ENCODE measurements at places on chromosomes 2 and 18.

GRCh38 chr18:5582076-5582475 is 38.3 kb upstream of the EPB41L3 start:
- no peak for DNase-seq

DNA sequence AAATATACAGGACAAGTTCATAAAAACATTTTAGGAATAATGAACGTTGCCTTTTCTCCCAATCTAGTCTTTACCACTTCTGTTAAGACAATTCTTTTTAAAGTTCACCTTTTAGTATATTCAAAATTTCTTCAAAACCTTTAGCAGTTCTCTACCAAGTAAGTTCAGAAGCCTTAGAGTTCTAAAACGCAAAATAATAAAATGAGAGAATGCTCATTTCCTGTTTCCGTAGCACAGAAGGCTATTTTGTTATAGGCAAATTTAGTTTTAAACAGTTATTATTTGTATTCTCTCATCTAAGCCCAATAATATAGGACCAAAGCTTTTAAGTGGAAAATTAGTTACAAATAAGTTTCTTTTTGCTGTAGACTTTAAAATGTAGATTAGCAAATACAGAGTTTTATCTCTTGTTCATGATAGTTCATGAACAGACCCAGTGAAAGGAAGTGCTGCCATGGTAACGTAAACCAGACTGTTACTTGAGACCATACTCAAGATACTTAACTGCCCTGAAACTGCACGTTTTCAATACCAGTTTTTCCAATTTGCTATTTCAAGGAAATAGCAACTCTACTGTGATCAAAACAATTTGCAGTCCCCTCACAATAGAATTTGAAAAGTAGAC is 173.1 kb upstream of the STON1 start:
- DNase-seq: no peak

DNA sequence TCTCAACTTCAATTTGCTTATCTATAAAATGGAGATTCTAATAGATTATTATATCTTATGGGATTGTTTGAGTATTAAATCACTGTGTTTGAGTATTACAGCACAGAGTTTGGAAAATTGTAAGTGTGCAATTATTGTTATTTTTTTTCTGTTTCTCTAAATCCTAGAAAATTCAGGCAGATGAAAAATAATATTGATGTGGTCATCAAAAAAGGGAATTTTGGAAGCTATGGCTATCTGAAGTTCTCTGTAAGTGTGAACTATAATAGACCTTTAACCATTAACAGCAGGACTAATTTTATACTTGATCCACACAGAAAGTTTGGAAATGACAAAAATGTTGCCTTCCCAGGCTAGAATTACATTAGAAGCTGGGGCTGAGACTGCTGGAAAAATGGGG is 393.2 kb downstream of the SUCLG1 start:
- no peak for DNase-seq

- no peak for DNase-seq
These were observed 42.1 kb downstream of the PGAP1 start for GRCh38 chr2:196884368-196884767.

GRCh38 chr2:11573418-11574175 is 39.8 kb downstream of the GREB1 start:
- DNase-seq: no peak

GRCh38 chr18:10928772-10929373 is 220.5 kb downstream of the PIEZO2 start:
- DNase-seq: peak; percentile 74

DNA sequence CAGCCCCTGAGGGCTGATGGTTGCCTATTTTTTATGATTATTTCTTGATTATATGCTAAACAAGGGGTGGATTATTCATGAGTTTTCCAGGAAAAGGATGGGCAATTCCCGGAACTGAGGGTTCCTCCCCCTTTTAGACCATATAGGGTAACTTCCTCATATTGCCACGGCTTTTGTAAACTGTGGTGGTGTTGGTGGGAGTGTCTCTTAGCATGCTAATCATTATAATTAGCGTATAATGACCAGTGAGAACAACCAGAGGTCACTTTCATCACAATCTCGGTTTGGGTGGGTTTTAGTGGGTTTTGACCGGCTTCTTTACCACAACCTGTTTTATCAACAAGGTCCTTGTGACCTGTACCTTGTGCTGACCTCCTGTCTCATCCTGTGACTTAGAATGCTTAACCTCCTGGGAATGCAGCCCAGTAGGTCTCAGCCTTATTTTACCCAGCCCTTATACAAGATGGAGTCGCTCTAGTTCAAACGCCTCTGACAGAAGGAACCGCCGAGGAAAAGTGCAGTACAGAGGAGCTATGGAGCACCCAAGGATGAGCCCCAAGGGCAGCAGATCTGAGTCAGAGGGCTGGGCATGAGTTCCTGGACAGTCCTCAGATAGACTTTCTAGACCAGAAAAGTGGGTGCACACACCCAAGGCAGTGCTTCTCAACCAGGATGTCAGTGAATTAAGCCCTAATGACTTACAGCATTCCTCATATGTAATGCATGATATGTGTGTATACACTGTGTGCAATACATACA is 37.1 kb upstream of the ASAP2 start:
- no peak for DNase-seq

- DNase-seq: no peak
These were observed 632.4 kb downstream of the NYAP2 start for GRCh38 chr2:226031647-226032501.

DNA sequence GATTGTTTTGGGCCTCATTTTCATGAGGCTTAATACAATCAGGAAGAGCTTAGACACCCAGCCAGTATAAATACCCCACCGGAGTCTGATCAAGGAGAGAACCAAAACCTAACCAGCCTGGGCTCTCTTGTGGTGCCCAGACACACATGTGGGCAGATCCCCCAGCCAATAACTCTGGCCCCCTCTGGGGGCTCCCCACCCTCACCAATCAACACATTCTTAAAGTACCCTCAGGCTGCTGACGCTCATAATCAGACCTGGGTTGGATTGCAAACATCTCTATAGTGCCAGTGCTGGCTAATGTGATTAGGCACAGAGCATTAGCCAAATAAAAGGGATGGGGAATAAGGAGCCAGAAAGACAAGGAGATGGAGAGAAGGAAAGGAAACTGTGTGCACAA is 329.6 kb downstream of the BCL11A start:
- no peak for DNase-seq

GRCh38 chr2:135744760-135745314 is 3.2 kb downstream of the UBXN4 start:
- peak; percentile 36 for DNase-seq

- DNase-seq: no peak
These were observed 61.6 kb upstream of the MSH6 start for GRCh38 chr2:47721296-47721695.

DNA sequence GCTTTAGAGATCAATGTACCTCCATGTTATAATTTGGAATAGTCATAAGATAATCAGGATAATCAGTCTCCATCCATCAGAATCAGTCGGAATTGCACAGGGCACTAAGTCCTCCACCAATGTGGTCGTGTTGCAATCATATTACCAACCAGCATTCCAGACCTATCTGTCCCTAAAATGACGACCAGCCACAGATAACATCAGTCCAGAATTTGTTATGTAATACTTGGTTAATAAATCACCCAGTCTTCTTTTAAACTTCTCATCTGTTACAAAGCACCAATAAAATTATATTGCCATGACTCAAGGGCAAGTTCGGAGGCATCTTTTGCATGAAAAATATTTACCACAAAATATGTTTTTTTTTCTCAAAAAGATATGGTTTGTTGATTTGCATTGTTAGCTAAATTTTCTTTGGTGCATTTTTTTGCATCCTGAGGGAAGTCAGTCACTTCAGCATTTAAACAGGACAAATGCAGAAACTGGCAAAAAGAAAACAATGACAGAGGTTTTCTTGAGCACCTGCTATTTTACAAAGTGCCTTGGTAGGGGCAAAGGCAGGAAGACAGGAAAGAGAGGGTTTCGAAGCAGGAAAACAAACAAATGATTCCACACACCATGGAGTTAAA is 29.3 kb downstream of the PIEZO2 start:
- no peak for DNase-seq

GRCh38 chr2:101173707-101174295 is 22.6 kb upstream of the TBC1D8 start:
- no peak for DNase-seq

- DNase-seq: peak; percentile 72
These were observed 31.2 kb upstream of the GALM start for GRCh38 chr2:38634684-38635083.

DNA sequence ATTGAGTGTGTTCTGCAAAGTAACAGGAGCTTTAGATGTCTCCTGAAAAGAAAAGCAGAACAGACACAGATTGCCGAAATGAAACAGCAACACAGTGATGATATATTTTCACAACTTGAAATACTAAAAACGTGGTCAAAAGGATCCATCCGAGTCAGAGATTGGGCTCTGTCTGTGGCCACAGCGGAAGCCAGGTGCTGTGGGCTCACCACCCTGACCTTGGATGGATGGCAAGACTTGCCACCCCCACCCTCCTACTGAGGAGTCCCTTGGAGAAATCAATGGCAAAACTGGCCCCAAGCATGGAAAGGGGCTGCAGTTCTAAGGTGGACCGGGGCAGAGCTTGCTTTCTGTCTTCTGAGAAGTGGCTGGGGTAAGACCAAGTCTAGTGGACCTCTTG is 31.4 kb upstream of the ACKR3 start:
- peak; percentile 21 for DNase-seq

DNA sequence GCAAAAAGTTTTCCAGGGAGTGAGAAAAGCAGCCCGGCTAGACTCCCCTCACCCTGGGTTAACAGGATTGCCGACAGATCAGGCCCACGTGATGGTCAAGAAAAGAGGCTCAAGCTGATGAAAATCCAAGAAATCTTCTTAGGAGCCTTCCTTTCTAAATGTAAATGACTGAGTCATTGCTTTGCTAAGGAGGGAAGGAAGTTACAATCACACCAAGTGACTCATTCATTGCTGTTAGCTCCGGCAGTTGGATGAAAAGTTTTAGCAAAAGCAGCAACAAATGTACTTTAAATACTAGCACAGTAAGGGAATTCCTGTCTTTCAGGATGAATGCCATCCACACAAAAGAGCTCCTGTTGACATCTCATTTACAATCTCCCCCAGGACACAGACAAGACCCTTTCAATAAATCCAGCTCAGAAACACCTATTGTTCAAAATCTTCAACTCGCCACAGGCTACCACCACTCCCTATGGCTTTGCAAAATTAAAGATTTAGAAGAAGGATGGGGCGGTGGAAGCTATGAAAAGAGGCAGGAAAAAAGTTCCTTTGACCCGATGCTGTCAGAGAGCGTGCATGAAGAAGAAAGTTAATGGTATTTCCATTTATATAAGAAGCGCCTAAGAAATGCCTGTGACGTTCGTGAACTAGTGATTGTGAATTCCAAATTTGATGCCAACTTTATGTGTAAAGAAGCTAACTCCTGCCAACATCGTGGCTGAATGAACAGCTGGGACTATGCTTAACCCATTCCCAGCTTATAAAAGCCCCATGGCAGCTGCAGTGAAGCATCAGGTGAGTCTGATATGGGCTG is 153.7 kb downstream of the TGIF1 start:
- no peak for DNase-seq

DNA sequence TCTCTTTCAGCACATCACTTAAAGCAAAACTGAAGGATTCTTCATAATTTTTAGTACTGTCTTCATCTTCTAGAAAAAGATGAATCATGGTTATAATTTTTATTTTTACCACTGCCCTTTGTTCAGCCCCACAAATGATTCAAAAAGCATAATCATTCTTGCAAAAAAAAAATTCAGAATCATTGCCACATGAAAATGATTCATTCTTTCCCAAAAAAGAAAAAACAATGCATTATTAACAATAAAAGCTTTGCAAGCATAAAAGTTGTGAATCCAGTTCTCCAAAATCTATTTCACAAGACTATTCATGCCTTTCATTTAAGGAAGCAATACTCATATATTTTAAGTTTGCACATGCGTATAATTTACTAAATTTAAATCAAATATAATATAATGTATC is 204.8 kb downstream of the RBM43 start:
- DNase-seq: no peak

GRCh38 chr18:70384181-70384790 is 95.4 kb downstream of the SOCS6 start:
- no peak for DNase-seq

DNA sequence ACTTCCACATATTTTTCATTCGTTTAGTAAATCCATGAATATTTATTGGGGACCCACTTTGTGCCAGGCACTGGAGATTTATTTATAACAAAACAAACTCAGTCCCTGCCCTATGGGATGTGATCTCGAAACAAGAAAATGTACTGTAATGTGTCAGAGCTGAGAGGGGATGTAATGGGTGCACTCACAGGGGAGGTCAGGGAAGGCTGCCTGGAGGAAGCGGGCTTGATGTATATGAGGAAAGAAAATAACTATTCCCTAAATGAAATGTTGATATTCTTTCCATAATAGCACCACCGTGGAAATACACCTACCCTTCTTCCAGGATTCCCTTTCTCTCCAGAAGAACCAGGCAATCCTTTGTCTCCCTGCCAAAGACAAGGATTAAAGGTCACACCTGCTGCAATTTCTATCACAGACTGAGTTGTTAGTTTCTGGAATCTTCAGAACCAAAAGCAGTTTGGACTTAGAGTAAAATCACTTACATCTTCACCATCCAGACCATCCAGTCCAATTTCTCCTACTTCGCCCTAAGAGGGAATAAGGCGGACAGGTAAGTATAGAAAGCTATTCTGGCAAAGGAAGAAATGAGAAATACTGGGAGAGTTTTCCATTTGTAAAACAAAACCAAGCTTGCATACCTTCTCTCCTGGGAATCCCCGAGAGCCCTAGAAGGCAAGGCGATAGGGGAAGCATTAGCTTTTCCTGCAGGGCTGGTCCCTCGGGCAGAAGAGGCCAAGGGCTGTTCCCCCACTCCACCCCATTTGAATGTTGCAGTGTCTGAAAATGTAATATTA is 55.0 kb downstream of the COL6A3 start:
- DNase-seq: no peak

DNA sequence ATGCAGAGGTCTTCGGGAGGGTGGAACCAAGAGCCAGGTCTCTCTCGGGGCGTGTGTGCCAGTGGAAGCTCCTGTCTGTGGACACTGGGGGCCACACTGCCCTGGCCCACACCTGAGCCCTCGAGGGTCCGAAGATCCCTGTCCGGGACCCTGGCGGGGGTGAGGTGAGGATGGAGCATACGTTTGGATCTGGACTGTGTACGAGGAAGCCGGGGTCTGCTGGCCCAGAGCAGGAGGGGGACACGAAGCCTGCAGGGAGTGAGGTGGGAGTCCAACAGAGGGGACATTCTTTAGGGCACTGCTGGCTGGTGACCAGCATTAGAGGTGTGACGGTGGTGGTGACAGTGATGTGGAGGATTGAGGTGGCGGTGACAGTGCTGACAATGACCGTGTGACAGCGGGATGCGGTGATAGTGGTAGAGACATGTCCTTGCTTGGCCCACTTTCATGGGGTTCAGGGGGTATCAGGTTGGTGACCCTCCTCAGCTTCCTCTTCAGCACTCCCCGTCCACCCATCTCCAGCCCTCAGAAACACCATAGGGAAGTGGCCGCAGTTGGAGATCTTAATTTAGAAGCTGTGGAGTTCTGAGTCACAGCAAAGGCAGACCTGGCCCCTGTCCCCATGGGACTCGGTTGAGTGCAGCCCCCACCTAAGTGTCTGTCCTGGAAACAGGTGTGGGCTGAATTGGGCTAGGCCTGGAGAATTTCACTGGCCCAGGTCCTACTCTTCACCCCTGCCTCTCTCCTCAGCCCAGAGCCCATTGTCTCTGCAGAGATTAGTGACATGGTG is 252.0 kb downstream of the DYSF start:
- DNase-seq: no peak

Data from GM13977 (cell line).